ENCODE measurements at places on chromosomes 3 and 15.
A peak's percentile ranks its signal among the peaks of the same experiment; 100 is the strongest.

- no peak for DNase-seq
These were observed 22.7 kb downstream of the CLDN11 start for GRCh38 chr3:170441412-170441811.

DNA sequence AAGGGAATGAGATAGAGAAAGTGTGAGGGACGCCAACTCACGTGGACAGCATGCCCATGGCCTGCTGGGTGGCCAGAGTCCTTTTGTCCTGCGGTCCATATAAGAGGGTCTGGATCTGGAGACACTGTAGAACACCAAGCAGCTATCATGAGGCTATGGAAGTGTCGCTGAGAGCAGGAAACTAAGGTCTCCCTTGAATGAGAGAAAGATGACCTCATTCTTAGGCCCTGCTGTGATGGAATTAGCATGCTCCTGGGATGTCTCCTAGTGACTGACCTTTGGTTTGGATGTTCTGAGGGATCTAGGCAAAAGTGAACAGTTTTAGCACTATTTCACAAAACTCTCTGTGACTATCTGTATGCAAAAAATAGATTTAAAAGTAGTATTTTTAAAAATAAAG lies 34.4 kb downstream of the SYNM start:
- no peak for DNase-seq

GRCh38 chr15:77013776-77014131 lies 18.8 kb downstream of the PSTPIP1 start:
- peak; percentile 86 for DNase-seq

DNA sequence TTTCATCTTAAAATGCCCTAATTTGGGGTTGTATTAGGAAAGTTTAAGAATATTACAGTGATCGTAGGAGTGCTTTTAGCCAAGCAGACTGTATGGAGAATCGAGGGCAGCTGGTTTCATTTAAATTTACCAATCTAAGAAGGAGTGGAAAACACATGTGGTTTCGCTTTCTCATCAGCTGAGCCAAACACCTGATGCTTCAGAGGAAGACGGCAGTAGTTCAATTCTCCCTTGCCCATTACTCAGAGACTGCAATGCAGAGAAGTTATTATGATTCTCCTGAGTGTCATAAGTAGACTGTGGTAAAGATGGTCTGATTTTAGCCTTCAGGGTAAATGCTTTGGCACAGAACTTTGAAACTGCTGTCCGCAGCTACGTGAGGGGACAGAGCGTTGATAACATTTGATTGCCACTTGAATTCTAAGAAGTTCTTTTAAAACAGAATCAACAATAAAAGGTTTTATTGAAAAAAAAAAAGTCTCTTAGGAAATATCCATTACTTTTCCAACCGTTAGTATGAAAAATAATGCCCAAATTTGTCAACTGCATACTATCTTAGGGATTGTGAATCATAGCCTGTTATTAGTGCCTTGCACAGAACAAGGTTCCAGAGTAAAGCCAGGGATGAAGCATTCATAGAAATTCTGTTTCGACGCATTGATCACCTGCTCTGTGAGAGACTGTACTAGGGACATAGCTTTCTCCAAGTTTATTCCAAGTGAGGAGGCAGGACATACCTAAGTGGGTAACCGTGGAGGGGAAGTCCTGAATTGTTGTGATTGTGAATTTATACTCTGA lies 25.6 kb downstream of the LYSMD4 start:
- no peak for DNase-seq

- no peak for DNase-seq
These were observed 5.4 kb downstream of the UBE2E1 start for GRCh38 chr3:23811185-23811527.

DNA sequence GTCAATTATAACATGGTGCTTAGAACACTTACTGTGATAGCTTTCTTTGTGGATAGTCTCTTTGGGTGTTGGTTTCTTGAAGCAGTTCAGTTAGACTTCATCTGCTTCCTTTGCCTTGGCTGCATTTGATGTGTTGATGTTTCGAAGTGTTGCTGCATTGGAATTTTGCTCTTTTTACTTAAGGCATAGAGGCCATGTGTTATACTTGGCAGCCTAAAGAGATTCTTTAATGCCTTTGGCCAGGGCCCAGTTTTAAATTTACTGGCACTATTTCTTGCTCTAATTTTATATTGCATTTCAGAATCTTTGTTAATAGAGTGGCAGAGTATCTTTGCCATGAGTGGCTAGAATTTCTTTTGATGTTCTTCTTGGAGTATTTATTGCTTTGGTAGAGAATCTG lies 21.2 kb downstream of the NR1D2 start:
- DNase-seq = no peak

DNA sequence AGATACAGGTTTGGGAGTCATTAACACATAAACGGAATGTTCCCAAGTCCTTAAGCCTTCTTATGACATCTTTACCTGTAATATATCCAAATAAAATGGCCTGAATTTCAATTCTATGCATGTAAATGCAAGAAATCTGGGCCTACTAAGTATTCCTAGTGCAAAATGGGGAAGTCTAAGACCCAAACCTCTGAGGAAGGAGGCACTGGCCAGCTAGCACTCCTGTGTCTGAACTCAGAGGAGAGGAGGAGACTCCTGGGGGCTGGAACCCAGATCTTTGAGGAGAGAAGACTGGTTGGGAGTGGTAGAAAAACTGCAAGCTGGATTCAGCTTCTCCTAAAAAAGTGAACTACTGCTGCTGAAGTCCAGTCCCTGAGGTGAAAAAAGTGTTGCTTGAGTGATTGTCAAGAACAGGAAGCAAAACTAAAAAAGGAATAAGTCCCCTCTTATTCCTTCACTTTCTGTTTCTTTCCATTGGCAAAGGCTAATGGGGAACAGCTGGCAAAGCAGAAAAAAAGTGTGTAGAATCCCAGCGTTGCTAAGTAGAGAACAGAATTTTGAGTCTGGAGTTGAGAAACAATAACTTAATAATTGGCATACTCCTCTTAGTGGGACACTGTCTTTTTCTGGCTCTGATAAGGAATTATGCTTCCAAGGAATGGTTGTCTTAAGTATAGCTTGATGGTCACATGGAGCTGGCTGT lies 54.8 kb upstream of the ATP2C1 start:
- DNase-seq = no peak

DNA sequence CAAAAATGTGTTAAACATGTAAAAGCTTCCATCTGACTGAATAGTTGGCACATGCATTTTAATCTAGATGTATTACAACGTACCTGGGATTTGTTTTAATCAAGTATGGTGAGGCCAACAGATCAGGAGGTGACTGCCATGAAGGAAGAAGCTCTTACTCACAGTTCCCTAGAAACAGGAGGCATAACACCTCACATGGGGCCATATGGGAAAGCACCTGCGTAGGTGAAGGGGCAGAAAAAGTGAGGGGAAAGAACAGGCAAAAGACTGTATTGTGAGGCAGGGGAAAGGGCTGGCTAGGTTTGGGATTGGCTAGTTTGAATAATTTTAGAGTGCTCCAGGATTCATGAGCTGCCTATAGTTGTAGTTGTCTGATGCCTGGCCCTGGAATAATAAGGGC lies 9.6 kb downstream of the SQOR start:
- DNase-seq = no peak

- no peak for DNase-seq
These were observed 164.6 kb upstream of the CCDC54 start for GRCh38 chr3:107212618-107213017.

GRCh38 chr15:66619152-66619903 lies 53.5 kb upstream of the LCTL start:
- DNase-seq = peak; percentile 13

GRCh38 chr3:20083253-20083652 lies 43.0 kb downstream of the KAT2B start:
- DNase-seq = no peak

DNA sequence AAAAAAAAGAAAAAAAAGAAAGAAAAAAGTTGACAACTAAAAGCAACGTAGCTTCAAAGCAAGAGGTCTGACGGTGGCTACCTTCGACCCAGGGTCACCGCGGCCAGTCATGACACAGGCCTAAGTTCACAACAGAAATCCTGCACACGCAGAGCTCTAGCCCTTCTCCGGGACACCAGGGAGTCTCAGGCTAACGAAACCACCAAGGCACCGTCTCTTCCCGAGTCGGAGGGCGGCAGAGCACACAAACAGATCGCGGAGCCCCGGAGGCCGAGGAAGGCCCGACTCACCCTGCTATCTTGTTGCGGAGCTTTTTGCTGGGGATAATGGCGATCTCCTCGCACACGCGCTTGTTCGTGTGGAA lies 584 bp downstream of the RPS17 start:
- DNase-seq = no peak

DNA sequence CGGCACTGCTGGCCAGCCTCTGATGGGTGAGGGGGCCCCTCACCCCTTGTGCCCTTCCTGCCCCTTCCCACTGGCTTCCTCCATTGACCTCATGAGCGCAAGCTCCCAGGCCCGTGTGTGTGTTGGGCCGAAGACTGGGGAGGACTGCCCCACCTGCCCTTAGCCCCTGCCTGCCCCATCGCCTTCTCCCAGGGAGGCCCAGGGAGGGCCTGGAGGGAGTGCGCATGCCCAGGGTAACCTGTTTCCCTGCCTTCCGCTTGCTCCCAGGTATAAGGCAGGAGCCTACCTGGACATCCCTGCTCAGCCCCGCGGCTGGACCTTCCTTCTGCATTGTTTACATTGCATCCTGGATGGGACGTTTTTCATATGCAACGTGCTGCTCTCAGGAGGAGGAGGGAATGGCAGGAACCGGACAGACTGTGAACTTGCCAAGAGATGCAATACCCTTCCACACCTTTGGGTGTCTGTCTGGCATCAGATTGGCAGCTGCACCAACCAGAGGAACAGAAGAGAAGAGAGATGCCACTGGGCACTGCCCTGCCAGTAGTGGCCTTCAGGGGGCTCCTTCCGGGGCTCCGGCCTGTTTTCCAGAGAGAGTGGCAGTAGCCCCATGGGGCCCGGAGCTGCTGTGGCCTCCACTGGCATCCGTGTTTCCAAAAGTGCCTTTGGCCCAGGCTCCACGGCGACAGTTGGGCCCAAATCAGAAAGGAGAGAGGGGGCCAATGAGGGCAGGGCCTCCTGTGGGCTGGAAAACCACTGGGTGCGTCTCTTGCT lies 8.8 kb downstream of the DLL4 start:
- no peak for DNase-seq

DNA sequence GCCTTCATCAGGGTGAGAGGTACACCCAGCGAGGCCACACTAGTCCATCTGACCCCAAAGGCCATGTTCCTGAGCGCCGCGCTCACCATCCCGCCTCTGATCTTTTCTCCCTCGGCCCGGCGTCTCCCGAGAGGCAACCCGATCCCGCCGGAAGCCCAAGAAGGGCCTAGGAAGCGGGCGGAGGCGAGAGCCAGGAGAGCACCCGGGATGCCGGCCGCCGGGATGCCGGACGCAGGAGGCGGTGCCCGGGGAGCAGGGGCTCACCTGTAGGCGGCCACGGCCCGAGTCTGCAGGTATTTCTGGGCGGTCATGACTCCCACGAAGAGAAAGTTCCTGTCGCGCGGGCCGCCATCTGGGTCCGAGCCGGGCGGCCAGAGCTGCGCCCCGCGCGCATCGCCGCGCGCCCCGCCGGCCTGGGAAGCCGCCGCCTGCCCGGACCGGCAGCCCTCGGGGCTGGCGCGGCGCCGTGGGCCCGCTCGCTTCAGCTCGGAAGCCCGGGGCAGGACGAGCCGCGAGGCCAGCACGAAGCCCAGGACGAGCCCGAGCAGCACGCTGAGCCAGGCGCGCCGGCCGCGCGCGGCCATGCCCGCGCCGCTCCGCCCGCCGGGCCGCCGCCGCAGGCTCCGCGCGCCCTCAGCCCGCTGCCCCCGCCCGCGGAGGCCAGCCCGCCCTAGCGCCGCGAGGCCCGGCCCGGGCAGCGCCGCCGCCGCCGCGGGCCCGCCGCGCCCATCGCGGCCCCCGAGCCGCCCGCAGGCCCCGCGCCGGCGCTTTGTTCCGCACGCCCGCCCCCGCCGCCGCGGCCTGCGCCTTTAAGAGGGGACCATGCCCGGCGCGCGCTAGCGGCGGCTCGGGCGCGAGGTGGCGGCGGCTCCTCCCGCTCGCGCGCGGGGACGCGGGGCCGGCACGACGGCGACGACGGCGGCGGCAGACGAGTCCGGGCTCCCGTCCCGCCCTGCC lies 697 bp downstream of the CHSY1 start:
- DNase-seq = no peak

- no peak for DNase-seq
These were observed 274.8 kb downstream of the BBX start for GRCh38 chr3:107797586-107797985.

GRCh38 chr3:46866720-46867549 lies 3.7 kb upstream of the MYL3 start:
- peak; percentile 71 for DNase-seq

GRCh38 chr3:4740397-4741105 lies 238.7 kb upstream of the BHLHE40 start:
- DNase-seq = no peak

DNA sequence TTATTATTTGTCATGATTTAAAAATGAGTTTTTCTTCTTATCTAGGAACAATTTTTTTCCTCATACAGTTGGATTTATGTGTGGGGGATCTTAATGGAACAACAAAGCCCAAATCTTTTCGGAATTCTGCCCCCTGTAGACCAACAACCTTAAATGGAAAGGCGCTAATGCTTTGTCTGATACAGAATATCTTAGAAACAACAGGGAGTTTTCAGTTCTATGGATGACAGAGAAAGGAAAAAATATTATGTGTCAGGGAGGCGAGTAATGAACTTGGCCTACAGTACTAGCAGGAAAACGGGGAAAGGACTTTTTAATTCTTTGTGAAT lies 592 bp downstream of the MOBP start:
- no peak for DNase-seq

DNA sequence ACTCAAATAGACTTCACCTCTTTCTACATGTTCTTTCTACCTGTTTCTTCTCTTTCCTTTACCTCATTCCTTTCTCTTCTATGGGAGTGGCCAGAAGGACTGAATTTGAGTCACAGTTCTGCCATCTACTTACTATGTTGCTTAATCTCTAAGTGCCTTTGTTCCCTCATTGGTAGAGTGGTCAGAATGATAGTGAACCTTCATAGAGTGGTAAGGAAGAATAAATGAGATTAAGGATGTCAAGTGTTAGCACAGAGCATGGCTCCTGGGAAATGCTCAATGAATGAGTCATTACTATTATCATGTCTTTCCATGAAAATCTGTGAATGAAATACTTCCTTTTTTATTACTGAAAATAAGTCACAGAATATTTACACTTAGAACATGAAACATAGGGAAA lies 17.5 kb downstream of the TMEM207 start:
- no peak for DNase-seq

DNA sequence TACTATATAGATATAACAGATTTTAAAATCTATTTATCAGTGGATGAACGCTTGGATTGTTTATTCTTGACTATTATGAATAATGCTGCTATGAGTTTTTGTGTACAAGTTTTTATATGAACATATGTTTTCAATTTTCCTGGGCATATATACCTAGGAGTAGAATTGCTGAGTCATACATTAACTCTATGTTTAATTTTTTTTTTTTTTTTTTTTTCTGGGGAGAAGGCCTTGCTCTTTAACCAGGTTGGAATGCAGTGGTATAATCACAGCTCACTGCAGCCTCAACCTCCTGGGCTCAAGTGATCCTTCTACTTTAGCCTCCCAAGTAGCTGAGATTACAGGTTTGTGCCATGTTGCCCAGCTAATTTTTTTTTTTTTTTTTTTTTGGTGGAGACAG lies 9.1 kb downstream of the CIDEC start:
- no peak for DNase-seq

GRCh38 chr3:39809181-39809994 lies at the start of gene MYRIP:
TSS of gene MYRIP (plus strand) at chr3:39809609. CDS start at chr3:39900817, 91,208 bp downstream.
- DNase-seq = no peak

- no peak for DNase-seq
These were observed 9.1 kb upstream of the ADPRH start for GRCh38 chr3:119570229-119570628.

GRCh38 chr3:112925969-112926368 lies 48.9 kb downstream of the CD200R1 start:
- DNase-seq = no peak
